Stimulated activated CD4-positive, alpha-beta T cell treated with anti-CD3 and anti-CD28 coated beads, Interleukin-4, amount 100 ng/mL, for 24 hours (primary cell): ENCODE measurements at places on chromosomes 2 and 18.
A peak's percentile ranks its signal among the peaks of the same experiment; 100 is the strongest.

DNA sequence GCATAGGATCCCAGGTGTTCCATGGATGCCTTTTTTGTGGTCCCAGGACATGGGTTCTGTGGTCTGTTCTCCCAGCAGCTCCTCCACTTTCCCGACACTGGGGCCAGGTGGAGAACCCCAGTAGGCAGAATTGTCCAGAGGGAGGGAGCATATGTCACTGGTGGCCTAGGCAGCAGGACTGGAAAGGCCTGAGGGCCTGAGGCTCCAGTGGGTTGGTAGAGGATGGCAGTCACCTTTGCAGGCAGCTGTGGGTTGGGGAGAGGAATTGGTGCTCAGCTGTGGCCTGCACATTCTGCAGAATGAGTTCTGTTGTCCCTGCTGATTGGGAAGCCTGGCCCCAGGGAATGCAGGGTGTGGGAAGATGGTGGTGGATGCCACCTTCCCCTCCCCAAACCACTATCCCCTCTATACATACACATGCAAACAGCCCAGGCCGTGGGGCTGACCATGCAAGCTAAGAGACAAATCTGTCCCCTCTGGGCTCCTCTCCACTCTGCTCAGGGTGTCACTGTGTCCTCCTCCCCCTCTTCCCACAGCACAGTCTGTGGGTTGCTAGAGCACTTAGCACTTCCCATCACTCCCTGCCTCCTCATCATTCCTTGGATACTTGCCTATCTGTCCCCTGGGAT is 11.4 kb downstream of the CTIF start:
- no peak for DNase-seq

DNA sequence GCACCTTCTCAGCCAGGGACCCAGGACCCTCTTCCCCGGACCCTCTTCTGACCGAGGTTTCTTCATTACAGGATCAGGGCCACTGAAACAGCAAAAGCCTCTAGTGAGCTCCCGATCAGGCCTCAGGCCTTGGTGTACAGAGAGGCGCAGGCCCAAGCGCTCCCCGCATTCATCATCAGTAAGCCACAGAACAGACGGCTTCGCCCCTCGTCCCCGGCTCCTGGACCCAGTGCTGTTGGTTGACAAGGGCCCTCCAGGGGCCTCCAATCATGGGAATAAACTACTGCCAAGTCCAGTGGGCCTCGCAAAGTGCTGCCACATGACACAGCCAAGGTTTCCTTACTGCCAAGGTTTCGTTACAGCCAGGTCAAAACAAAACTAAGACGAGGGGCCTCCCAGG is 111.4 kb downstream of the ZNF516 start:
- no peak for DNase-seq

GRCh38 chr2:108594982-108595464 is 60.8 kb downstream of the LIMS1 start:
- DNase-seq, result no peak

- DNase-seq, result no peak
Measured at GRCh38 chr2:129801575-129801974, 177.9 kb upstream of the RAB6C start.

DNA sequence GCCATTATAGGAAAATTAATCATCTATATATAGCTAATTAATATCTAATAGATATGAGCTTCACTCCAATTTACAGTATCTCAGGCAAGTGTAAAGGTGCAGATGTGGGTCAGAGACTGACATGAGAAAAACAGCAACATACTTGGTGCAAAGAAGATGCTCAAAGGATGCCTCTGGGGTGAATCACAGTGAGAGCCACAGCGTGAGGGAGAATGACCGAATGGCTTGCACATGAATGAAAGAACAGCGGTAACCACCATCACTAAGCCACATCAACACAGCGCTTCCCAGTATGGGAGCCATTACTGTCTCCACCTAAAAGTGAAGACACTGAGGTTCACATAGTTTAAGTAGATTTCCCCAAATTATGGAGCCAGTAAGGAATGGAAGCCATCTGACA is 423.4 kb upstream of the ID2 start:
- no peak for DNase-seq

DNA sequence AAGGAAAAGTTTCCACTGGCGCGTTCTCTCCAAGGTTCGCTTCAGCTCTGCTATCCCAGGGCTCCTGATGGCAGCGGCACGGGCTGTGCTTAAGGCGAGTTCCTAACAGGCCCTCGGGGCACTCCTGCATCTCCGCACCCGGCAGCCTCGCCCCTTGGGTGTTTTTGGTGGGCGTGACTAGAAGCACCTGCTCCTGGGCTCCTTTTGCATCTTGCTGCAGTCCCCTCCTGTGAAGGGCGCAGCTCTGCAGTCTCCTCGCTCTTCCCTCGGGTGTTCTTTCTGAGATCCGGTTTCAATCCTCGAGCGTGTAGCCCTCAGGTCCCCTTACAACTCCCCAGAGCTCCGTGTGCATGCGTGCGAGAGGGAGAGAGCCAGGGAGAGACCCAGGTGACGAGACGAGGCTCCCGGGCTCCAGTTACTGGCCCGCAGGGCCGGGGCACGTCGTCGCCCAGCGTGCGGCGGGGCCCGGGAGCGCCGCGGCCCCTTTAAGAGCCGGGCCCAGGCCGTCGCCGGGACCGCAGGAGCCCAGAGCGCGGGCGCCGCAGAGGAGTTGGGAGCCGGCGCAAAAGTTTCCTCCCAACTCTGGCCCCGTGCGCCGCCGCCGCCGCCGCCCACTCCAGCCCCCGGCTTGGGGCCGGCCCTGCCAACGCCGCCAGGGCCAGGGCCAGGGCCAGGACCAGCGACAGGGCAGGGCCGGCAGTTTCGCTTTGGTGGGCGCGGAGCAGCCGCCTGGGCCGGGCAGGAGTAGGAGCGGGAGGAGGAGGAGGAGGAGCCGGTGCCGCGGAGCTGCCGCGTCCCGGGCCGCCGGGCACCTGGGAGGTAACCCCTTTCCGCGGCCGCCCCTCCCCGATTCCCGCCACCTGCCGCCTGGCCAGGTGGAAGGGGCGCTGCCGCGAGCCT is at the start of gene PARD3B:
PARD3B (plus strand) TSS at position 515 of the 900 bp plus-strand sequence. CDS start 525 bp downstream, outside the sequence.
- peak; percentile 12 for DNase-seq

DNA sequence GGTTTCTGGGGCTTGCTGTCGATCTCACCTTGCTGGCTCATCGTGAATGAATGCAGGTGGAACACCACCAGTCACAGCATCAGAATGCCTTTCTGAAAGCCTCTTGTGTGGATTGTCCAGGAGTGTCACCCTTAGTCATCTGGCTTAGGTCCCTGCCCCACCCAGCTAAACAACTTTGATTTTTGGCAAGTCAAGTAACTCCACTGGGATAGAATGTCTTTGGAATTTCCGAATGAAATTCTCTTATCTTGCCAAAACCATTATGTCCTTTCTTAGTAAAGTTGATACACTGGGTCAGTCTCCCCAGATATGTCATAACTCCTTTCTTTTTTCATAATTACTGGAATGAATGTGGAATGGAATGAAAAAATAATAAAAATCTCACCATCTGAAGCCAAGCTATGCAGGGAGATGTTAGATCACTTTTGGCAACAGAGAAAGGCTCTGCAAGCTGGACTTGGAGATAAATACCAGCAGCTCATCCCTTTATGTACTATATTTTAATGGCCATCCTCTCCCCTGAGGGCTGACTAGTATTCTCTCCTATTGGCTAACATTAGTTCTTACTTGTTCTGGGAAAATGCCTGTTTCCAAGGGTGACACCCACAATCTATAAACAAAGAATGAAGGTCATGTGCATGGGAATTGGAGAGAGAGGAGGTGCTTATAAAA is 35.4 kb downstream of the INSIG2 start:
- no peak for DNase-seq

DNA sequence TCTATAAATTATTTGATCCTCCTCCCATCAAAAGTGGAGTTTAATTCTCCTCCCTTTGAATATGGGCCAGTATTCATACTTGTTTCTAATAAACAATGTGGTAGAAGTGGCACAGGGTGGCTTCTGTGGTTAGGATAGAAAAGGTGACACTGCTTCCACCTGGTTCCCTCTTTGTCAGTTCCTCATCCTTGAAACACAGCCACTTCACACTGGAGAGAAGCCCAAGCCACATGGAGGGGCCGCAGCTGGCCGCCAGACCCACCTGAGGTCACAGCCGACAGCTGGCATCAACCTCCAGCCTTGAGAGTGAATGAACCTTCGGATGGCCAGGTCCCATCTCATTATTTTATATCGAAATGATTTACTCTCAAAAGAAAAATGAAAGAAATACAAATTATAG is 27.5 kb upstream of the SLC66A3 start:
- DNase-seq, result no peak

GRCh38 chr2:152046940-152047339 is 51.9 kb downstream of the CACNB4 start:
- no peak for DNase-seq

GRCh38 chr18:79570266-79571201 is 109.1 kb upstream of the CTDP1 start:
- DNase-seq, result no peak

- DNase-seq, result no peak
Measured at GRCh38 chr2:71746946-71747501, 293.7 kb downstream of the DYSF start.

GRCh38 chr18:28151434-28151833 is 25.5 kb downstream of the CDH2 start:
- no peak for DNase-seq

DNA sequence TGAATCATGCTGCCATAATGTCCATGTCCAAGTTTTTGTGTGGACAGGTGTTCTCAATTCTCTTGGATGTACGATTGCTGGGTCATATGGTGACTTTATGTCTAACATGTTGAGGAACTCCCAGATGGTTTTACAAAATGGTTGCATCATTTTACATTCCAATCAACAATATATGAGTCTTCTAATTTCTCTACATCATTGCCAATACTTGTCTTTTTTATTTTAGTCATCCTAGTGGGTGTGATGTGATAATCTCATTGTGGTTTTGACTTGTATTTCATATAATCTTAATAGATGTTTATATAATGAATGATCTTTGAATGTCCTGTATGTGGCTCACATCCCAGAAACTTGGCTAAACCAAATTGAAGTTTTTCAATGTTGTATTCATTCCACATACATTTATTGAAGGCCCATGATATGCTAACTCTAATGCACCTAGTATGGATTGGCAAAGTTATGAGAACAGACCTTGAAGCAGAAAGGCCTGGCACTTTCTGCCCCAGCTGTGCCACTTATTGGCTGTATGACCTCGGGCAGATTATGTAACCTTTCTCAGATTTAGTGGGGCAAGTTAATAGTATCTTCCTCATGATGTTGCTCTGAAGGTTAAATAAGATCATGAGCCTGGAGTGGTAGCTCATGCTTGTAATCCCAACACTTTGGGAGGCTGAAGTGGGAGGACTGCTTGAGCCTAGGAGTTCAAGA is 205.4 kb downstream of the RAB3GAP1 start:
- DNase-seq, result no peak

- DNase-seq, result no peak
Measured at GRCh38 chr2:128585706-128586105, 267.0 kb upstream of the HS6ST1 start.

DNA sequence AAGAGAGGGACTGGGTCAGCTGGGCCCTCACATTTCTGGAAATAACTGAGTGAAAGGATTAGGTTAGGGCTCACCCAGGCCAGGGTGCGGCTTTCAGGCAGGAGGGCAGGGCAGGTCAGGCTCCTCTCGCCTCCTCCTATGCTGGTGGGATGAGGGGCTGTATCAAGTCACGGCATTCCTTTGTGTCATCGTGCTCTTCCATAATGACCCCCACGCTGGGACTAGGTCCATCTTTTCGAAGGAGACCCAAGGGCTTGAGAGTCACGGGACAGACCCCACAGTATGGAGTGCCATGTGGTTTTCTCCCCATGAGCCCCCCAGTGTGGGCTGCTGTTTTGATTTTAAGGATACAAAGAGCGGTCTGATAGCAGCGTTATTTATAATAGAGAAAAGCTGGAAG is 137.8 kb upstream of the COPS8 start:
- DNase-seq, result no peak

- no peak for DNase-seq
Measured at GRCh38 chr2:178143481-178143880, 31.2 kb downstream of the RBM45 start.

GRCh38 chr18:3055186-3055728 is 42.3 kb upstream of the LPIN2 start:
- DNase-seq, result no peak

DNA sequence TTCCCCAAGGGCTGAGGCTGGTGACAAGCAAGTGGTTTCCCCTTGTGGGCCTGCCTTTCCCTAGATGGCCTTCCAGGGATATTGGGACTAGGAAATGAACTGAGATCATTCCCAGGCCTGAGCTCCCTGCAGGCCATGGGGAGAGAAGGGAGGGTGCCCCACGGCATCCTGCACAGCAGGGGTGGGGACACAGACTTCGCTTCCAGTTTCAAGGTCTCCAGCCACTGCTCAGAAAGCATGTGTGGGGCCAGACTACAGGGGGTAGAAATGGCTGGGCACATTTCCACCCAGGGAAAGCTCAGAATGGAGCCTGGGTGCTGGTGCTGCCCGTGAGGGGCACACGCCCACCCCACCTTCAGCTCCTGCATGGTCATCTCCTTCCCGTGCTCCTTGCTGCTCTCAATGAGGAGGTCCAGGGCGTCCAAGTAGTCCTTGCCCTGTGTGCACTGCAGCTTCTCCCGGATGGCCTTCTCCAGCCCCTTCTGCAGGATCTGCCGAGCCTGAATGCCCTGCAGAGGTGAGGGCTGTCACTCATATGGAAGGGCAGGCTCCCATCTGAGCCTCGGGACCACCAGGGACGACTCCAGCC is 13.2 kb downstream of the CYP26B1 start:
- no peak for DNase-seq

GRCh38 chr2:39325966-39326365 is 82.2 kb upstream of the CDKL4 start:
- no peak for DNase-seq

DNA sequence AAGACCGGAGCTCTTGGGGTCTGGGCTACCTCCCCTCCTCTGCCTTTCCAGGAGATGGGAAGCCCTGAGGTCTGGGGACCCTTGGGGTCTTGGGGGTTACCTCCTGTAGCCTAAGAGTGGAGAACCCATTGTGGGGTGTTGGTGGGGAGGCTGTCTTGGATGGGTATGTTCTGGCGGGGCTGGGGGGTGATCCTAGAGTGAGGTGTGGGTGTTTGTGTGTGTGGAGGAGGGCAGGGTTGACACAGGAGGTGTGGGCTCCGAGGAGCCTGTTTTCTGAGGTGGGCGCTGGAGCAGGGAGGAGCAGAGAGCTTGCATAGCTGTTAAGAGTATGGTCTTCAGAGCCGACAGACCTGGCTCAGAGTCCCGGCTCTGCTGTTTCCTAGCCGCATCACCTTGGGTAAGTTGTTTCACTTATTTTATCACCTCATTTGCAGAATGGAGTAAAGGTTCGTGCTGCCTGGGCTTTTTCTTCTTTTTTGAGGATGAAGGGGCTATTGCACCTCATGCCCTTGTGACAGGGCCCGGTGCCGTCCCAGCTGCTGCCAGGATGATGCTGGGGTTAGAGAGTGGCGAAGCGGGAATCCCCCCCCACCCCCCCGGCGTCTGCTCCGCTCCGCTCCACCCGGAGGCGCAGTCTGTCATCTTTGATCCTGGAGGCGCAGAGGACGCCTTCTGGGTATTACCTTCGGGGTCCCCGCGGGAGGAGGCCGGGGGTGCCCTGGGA is 17.2 kb downstream of the TET3 start:
- no peak for DNase-seq

DNA sequence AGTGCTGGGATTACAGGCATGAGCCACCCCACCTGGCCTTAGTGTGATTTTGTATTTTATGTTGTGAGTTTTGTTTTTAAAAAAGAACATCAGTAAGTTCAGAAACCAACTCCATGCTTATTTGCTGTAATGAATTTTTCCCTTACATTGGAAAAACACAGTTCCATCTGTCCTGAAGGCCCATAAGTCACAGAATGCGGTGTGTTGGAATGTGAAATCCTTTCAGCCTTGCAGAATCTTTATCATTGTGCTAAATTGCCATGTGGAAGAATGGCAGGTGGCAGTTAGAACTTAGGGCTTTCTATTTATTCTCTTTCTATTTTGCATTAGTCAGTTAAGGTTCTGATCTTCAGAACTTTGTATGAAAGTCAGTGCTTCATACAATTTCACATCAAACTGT is 52.6 kb downstream of the NEDD4L start:
- no peak for DNase-seq
